ENCODE measurements at places on chromosomes 2 and 18.

DNA sequence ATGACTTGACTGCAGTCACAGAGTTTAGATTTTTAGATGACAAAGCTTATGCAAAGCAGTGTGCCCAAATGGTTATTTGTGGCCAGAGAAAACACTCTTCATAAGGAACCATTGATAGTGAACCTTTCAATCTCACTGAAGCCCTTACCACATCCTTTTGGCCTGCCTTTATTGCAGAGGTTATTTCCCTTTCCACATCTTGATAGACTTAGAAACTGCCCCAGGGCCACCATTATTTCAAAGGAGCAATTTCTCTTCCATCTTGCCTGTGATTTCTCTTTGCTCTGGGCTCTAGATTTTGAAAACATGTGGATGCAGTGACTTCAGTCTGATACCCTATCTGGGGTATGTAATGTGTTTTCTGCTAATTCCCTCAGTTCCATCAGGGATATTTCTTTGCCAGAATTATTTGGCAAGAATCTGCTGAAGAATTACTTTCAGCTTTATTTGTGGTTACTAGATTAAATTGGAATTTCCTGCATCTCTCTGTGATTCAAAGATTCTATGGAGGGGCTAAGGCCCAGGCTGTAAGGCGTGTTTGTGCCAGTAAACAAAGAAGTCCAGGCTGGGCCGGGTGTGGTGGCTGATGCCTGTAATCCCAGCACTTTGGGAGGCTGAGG lies 51.0 kb downstream of the MOGAT1 start:
- no peak for DNase-seq

DNA sequence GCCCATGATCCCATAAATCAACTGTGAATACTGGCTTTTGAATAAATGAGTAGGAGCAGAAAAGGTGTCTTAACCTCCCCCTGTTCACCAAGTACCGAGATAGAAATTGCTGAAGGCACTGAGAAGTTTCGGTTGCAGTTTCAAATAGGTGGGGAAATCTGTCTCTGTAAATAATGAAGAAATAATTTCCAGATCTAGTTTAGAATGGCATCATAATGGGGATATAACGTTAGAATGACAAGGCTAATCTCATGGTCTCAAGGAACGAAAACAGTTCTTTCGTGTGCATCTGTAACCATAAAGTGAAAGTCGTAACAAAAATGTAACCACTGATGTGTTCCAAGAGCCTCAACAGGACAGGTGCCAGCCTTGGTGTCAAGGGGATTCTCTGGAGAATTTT lies 49.9 kb upstream of the TMEM18 start:
- no peak for DNase-seq

DNA sequence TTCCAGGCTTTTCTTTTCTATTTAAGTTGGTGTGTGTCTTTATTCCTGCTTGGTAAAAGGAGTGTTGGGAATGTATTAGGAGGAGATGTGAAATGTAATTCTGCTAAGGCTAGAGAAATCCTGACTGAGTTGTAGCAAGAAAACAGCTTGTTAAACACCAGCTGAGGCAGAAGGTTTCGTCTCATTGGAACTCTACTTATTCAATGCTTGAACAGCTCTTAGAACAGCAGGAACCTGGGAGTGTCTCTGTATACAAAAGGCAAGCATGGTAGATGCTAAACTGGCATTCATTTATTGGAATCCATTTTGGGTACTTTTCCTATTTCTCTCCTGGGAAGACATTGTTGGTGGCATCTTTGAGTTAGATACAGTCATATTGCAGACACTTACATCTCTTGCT lies 280.9 kb downstream of the HRH4 start:
- DNase-seq, result no peak

GRCh38 chr2:54514822-54515569 lies 58.9 kb downstream of the SPTBN1 start:
- no peak for DNase-seq

DNA sequence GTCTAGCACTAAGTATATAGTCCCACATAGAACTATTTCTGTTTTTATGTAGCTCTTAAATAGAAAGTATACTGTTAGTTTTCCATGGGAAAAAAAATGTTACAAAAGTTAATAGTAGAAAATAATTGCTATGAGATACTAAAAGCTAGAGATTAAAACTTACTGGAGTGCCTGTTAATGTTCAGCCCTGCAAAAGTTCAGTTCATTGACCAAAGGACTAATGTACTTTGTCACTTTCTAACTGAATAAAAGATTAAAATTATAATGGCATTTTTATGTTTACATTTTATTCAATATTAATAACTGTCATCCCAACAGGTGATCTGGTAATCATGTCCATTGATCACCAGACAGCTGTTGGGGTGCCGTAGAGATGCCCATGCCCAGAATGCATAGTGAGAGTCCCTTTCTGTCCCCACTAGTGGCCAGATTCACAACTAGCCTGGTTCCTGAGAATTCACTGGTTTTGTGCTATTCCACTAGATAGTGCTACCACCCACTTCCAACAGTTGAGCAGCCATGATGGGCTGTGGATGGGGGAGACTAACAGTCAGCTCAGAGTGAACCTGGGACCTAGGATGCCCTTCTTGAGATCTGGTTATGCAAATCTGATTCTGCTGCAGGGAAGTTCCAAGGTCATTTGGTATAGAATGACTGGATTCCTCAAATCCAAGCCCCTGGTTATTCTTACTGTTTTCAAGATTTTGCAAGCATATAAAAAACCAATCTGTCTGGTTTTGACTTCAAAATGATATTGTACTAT lies 57.8 kb downstream of the AFTPH start:
- DNase-seq, result no peak

DNA sequence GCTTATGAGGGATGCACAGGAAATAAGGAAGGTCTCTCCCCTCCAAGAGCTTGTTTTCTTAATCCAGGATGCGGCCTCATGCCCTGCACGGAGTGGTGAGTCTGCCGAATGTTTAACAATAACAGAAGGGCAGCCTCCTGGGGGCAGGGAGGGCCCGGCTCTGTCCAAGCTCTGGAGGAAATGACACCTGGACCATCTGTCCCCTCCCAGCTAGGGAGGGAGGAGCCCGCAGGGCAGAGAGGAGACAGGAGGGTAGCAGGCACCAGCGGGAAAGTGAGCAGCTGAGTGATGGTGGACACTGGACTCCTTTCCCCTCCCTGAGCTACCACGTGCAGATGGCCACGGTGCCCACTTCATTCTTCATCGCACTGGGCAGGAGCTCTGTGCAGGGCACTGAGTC lies 398.2 kb upstream of the MYT1L start:
- no peak for DNase-seq

Measured in activated CD4-positive, alpha-beta T cell treated with anti-CD3 and anti-CD28 coated beads, Interleukin-2, amount 50 U/mL, for 48 hours (primary cell).